CD4-positive, alpha-beta T cell treated with Interferon alpha-2 for 1 hour (primary cell): ENCODE measurements at places on chromosomes 13 and 19.
A peak's percentile ranks its signal among the peaks of the same experiment; 100 is the strongest.

- DNase-seq = peak; percentile 7
Observed at GRCh38 chr13:110575322-110576069, 14.0 kb upstream of the RAB20 start.

- no peak for DNase-seq
Observed at GRCh38 chr19:17944301-17944700, 11.5 kb downstream of the CCDC124 start.

GRCh38 chr13:93290503-93290902 is 63.9 kb downstream of the GPC6 start:
- DNase-seq = no peak

DNA sequence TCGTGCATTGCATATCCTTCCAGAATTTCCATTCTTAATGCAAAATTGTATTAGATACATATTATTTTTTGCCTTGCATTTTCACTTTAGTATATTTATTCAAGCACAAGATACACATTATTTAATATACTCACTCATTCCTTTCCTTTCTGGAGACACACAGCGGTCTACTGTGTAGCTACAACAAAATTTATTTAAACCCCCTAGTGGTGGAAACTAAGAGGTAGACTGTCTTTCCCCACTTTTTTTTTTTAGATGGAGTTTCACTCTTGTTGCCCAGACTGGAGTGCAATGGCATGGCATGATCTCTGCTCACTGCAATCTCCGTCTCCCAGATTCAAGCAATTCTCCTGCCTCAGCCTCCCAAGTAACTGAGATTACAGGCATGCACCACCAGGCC is 2040.3 kb upstream of the PCDH20 start:
- DNase-seq = no peak

- DNase-seq = no peak
Observed at GRCh38 chr13:36531746-36532486, 99.6 kb downstream of the CCNA1 start.

- no peak for DNase-seq
Observed at GRCh38 chr13:31090961-31091624, 70.6 kb downstream of the HSPH1 start.

DNA sequence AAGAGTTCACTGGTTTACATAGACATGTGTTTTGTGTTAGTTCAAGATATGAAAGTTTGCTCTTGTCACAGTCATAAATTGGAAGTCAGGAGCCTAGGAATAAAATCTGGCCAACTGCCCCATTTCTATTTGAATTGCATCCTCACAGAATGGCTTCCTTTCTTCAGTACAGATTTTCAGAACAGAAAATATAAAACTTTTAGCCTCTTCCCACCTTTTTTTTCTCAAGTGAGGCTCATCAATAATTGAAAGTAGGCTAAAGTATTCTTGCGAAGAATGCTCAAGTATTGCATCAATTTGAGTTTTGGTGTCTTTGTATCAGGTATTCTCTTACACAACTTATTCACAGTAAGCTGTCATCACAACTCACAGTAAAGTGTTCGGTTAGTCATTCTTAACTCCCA is 802.7 kb downstream of the PCDH9 start:
- no peak for DNase-seq

DNA sequence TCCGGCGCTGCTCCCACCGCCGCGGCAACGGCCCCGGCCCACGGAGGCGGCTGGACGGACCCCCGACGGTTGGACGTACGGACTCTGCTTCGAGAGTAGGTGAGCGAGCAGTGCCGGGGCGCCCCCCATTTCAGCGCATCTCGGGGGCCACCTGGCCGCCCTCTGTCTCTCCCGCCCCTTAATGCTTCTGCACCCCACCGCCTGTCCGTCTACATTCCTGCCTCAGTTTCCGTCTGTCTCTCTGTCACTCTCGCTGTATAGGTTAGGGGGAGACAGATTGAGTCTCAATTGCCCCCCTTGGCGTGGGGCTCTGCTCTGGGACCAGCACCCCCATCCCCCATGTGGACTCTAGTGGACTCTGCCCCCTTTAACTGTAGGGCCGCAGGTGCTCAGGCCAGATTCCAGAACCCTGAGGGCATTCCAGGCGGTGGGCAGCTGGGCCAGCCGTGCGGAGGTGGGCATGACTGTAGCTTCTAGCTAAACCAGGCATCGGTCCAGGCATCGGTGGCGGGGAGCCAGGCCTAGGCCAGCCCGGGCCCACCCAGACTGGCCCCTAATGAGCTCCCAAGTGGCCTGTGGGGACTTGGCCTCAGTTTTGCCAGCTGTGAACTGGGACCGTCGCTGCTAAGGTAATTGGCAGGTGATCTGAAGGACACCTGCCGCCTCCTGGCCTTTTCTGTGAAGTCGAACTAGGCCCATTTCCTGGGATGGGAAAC is 373 bp downstream of the TNFAIP8L1 start:
- peak; percentile 15 for DNase-seq

DNA sequence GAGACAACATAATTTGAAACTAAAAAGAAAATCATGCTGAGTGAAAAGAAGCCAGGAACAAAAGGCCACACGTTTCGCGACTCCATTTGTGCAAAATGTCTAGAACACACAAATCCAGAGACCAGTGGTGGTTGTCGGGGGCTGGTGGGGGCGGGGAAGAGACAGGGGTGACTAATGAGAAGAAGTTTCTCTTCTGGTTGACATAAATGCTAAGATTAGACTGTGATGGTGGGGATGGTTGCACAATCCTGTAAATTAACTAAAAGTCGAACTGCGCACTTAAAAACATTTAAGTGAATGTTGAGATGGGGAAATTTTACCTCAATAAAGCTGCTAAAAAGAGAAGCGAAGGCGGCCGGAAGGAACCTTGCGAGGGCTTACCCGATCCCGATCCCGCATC is 7.1 kb downstream of the AKAP8 start:
- no peak for DNase-seq

DNA sequence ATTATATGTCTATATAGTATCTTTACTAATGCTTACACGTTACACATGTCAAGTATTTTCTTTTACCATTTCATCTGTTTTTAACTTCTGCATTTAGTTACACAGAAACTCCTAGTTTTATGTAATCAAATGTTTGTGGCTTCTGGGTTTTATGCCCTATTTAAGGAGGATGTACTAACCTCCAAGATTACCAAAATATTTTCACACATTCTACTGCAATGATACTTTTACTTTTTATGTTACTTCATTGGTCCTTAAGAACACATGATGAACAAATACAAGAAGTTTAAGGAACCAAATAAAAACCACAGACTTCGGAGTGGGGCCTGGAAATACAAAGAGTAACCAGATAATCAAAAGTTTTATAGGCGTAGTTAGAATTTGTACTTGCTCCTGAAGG is 37.2 kb downstream of the ZC3H13 start:
- no peak for DNase-seq

- no peak for DNase-seq
Observed at GRCh38 chr13:113859311-113860050, 4.4 kb downstream of the GAS6 start.

GRCh38 chr13:33870046-33870668 is 52.2 kb downstream of the RFC3 start:
- no peak for DNase-seq

GRCh38 chr13:51874651-51875050 is 12.9 kb downstream of the CCDC70 start:
- DNase-seq = no peak

DNA sequence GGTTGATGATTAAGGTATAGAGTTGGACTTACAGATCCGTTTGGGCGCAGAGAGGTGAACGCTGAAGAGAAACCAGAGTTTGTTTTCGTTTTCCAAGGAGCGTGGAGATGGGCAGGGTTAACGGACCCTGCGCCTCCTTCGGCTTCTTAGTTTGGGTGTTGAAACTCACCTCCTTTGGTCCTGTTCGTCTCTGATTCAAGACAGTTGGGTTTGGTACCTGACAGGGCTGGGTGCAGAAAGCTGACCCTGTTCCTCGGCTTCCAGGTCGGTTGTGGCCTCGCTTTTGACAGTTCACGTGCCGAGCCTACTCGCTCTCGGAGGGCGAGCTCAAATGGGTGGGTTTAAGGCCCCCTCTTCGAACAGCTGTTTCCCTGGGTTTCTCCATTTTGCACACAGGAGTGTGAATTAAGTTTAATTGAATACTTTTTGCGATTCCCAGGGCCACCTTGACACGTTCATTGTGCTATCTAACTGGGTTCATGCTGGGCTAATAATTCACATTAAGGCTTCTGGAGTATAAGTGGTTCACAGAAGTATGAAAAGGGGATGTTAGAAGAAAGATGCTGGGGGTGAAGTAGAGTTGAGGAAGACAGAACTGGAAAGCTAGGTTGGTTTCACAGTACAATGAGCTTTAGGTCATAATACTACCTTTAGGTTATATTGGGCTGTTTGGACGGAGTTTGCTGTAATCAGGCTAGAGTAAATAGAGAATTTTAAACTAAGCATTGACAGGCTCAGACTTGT is 638 bp downstream of the USPL1 start:
- DNase-seq = no peak

DNA sequence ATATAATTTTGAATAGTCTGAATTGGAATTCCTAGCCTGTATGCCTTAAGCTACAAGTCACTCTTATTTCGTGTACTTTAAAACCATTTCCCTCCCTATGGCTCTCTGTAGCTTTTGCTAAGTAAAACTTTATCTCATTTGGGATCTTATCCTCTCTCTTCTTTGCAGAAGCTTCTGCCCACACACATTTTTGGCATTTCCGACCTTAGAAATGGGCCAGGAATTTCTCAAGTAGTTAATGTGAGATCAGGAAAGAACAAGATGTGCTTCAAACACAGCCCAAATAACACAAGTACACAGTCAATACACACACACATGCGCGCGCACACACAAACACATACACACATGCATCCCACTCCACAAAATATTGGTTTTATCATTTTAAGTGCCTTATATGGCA is 931.0 kb upstream of the MIR17HG start:
- no peak for DNase-seq

DNA sequence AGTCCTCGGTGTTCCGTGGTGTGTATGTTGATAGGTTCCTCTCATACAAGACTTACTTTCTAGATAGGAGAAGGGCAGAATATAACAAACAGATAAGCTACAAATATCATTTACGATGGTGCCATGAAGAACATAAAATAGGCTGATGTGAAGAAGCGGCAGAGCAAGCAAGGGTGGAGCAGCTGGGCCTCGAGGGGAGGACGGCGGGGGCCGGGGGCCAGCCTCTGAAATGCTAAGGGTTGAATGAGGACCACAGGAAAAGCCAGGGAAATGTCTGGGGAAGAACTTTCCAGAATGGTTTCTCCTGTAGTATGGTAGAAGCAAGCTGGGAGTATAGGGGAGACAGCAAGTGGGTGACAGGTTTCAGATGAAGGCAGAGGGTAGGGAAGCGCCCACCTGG is 529.5 kb downstream of the LIG4 start:
- no peak for DNase-seq
